ENCODE measurements at places on chromosomes 4 and X. TPM values are rescaled to one million over a fixed set of nuclear protein-coding genes. Genes with fewer than 3 reads are reported as not detected.

STK32B gene
- 25.9 TPM for total RNA-seq

CT45A3 gene
- not detected for total RNA-seq

NAA10 gene
- total RNA-seq, result 17.6 TPM

DNA sequence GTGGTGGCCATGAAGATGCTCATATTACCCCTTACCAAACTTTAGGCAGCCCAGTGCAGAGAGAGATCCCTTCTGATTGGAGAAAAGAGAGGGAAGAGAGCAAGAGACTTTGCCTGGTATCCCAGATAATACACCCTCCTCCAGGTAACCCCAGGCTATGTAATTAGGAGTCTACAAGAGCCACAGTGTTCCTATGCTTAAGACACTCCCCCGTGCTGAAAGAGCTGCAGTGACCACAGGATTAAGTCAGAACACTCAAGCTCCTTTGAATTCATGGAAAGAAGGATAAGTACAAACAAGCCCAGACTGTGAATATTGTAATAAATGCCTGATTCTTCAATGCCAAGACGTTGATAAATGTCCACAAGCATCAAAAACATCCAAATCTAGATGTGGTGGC, 41.4 kb downstream of the PABPC4L start:
- no peak for DNase-seq

GRCh38 chr4:13970349-13970748, 342.8 kb upstream of the BOD1L1 start:
- DNase-seq, result no peak

GRCh38 chr4:88320780-88321373, 36.5 kb upstream of the PPM1K start:
- no peak for DNase-seq

DNA sequence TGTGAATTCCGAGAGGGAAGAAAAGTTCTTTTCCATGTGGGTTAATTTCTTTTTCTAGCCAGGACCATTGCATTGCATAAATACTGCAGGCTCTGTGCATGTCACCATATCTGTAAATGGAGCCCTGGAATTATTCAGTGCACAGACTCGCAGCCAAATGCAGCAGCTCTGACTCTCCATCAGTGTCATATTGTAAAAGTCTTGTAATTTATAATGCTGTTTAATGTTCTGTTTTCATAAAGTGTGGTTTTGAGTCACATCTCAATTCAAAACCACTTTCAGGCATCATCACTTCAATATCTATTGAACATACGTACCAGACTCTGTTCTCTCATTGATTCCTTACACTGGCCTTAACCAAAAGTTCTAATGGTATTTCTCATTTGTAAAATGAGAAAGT, 193.9 kb upstream of the RPL34 start:
- DNase-seq, result no peak

CETN2 gene
- 24.2 TPM for total RNA-seq

GRCh38 chr4:177923888-177924287, 481.7 kb upstream of the AGA start:
- DNase-seq, result no peak

DNA sequence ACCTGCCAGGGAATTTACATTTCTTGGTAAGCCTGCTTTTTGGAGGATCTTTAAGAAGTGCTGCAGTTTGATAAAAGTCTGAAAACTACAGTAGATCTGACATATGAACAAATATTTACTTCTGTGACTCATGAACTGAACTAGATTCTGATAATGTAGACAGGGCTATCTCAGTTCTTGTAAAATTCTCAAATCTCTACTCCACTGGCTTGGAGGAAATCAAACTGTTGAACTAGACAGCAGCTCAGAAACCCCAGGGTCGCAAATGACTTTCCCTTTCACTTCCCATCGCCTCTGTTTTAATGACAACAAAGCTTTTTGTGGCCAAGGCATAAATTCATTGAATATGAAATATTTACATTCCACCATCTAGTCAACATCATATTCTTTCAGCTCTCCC, 15.4 kb upstream of the OCIAD1 start:
- DNase-seq, result no peak

GRCh38 chrX:120023259-120023658, 54.2 kb downstream of the RHOXF2B start:
- DNase-seq, result no peak

GRCh38 chr4:3091464-3091863, 17.0 kb downstream of the HTT start:
- DNase-seq, result no peak

- no peak for DNase-seq
Observed at GRCh38 chr4:20326460-20326859, 74.8 kb downstream of the SLIT2 start.

GRCh38 chr4:183626168-183626567, 32.8 kb downstream of the RWDD4 start:
- no peak for DNase-seq

DIPK2B gene
- total RNA-seq, result 1.7 TPM

DNA sequence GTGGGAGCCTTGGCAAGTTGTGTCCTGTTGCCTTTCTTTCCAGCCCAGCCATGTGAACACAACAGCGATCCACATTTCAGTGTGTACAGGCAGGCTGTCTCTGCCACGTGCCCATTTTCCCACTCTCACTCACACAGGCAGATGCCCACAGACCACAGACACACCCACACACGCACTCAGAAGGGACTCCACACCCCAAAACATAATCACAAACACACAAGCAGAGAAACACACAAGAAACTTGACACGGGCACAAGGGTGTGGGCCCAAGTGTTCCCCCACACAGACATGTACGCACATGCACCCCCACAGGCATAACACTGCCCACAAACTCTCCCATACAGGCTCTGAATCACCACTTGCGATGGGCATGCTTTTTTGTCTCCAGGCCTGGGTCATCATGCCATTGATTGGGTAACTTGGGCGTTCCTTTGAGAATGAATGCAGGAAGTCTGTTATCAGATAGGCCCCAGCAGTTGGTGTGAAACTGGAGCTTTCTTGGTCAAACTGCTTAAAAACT, 84.3 kb downstream of the NBDY start:
- DNase-seq, result no peak

DNA sequence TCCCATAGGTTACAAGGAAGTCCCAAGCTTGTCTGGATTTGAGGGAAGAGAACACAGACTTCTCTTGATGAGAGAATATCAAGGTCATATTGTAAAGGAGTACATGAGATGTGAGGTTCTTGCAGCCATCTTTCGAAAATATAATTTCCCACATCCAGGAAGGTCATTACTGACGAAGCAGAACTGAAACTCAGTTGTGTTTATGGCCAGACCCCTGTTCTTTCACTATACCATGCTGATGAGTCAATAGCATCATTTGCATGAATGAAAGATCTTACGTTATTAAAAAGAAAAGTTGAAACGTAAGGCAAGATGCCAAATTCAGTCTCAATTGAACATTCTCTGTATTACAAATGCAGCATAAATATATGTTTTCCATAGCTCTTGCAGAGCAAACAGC, 14.2 kb upstream of the CCDC149 start:
- no peak for DNase-seq

- no peak for DNase-seq
Observed at GRCh38 chr4:101689220-101689619, 101.3 kb upstream of the BANK1 start.

- DNase-seq, result no peak
Observed at GRCh38 chr4:125739760-125740159, 425.0 kb downstream of the FAT4 start.

DNA sequence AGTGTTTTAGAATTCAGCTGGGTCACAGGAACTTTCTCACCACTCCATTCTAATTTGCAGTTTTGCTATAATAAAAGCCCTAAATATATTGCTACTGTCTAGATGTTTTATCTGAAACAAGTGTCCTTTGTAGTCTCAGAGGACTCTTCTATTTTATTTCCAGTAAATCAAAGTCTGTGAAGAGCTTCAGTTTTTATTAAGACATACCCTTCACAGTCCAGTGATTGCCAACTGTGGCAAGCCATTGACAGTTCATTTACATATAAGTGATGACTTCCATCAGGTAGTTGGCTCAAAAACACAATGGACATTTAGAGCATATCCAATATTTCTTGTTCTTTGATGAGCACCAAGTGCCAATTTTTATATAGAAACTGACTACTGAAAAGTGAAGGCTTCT, 466.1 kb downstream of the IQCM start:
- no peak for DNase-seq

Measured in occipital lobe (tissue), 3 donors.